Nephron progenitor cell (in vitro differentiated cells): ENCODE measurements at places on chromosomes 13 and 19.

DNA sequence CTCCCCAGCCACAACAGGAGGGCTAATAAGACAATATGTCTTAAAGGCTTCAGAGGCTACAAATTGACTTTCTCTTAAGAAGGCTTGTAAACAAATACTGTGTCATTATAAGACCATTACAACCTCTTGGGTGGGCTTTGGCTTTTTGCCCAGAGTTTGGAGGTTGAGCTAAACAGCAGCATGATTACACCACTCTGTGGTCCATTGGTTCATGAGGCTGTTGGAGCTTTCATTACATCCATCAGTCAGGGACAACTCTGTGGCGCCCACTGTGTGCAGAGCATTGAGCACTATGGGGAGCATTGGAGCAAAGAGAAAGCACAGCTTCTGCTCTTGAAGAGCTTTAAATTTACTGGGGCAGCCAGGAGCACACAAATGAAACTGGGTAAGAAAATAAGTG lies 75.9 kb downstream of the TNFSF11 start:
- DNase-seq = no peak

DNA sequence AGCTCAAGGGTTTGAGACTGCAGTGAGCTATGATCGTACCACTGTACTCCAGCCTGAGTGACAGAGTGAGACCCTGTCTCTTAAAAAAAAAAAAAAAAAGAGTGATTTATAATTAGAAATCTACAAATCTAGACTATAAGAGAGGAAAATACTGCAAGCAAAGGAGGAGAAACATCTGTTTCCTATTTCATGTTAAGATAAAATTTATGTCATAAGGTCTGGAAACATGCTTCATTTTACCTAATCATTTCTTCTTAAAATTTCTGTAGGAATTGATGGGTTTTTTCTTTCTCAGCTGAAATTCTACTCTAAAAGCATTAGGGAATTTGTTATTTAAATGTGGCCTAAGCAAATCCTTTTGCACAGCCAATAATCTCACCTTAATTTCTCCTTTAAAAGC lies 53.2 kb downstream of the C13orf42 start:
- DNase-seq = no peak

GRCh38 chr13:106568299-106569003 lies 514 bp upstream of the ARGLU1 start:
- DNase-seq = no peak

DNA sequence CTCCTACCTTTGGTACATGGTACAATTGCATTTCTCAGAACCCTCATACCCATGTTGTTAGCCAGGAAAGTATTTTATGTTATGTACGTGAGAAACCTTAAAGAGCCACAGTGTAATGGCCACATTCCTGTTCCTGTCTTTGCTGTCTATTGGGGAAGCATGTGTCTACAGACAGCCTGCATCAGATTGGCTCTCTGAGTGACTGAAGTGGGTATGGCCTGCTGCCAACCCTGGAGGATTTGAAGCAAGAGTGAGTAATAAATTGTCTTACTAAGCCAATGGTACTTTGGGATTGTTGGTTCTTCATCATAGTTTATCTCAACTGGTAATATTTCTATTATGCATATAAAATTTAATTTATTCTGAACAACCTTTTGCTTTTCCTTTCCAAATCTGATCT lies 574.1 kb downstream of the LMO7 start:
- no peak for DNase-seq

DNA sequence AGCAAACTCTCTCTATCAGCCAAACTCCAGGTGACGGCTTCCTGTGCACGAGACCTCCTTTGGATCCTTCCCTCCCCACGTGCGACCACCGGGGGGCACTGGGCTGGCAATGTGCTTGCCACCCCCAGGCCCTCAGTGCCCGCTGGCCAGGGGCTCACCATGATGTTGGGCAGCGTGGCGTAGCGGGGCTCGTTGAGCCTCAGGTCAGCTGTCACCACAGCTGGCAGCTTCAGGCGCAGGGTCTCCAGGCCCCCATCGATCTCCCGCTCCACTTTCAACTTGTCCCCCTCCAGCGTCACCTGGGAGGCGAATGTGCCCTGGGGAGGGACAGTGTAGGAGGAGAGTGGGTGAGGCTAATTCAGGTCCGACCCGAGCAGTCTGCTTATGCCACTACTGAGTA lies 4.8 kb upstream of the VSIG10L start:
- no peak for DNase-seq

DNA sequence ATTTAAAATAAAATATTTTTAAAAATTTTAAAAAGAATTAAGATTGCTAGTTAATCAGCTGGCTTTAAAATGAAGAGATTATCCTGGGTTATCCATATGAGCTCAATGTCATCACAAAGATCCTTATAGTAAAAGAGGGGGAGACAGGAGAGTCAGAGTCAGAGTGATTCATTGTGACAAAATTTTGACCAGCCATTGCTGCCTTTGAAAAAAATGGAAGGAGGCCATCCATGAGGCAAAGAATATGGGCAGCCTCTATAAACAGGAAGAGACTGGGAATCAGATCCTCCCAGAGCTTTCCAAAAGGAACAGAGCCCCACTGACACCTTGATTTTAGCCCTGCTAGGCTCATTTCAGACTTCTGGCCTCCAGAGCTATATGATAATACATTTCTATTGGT lies 9.3 kb upstream of the RUBCNL start:
- no peak for DNase-seq

GRCh38 chr19:31316201-31316951 lies 32.9 kb downstream of the TSHZ3 start:
- DNase-seq = no peak

GRCh38 chr13:52838433-52839107 lies 9.9 kb downstream of the PCDH8 start:
- no peak for DNase-seq

GRCh38 chr19:35214766-35215422 lies 13.6 kb downstream of the FAM187B start:
- no peak for DNase-seq
